ENCODE measurements at places on chromosomes 1 and 21.
A peak's percentile ranks its signal among the peaks of the same experiment; 100 is the strongest.

- DNase-seq, result no peak
These were observed 167.8 kb downstream of the DHRS3 start for GRCh38 chr1:12450090-12450755.

DNA sequence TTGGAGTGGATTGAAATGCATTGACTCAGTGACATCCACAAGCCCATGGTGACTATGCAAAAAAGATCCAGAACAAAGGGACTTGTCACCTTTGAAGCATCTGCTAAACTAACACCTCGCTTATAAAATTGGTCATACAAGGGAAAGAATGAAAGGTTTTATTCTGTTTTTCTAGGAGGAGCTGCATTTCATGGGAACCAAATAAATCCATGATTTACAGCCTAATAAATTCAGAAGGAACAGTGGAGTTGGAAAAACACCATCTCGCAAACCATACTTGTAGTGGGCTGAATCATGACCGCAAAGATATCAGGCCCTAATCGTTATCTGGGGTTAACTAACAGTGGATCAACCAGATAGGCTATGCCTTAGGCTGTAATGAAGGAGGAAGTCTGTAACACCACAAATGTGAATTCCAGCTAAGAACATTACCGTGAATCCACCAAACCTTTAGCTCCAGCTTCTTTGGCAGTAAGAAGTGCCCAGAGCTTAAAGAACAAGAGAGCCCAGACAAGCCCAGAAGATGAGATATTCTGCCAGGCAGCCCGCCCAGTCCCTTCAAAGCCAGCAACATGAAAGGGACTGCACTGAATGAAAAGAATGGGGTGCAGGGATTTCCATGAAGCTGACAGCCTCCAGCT lies 27.4 kb downstream of the RSPH1 start:
- no peak for DNase-seq

- no peak for DNase-seq
These were observed 48.8 kb downstream of the DNM3 start for GRCh38 chr1:171890131-171890530.

DNA sequence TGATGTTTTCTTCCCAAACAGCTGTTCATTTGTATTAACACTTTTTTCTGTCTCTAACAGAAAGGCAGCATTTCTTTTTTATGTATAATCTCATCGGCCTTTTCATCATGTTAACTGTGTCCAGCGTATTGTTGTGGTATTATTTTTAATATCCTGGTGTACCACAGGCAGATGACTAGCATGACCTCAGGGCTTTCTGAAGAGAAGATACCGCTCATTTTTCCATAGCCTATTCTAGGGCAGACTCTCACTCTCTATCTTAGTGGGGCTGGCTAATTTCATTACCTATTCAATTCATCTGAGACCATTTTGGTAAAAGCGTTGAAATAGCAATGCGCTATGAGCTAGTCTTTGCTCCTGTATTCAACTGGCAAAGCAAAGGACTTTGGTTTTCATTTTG lies 209.9 kb downstream of the SDCCAG8 start:
- DNase-seq, result no peak

GRCh38 chr1:11753555-11754208 lies 8.3 kb upstream of the C1orf167 start:
- DNase-seq, result no peak

GRCh38 chr1:54781023-54781723 lies 16.9 kb upstream of the PARS2 start:
- no peak for DNase-seq

- no peak for DNase-seq
These were observed 53.7 kb downstream of the CACHD1 start for GRCh38 chr1:64523413-64524337.

DNA sequence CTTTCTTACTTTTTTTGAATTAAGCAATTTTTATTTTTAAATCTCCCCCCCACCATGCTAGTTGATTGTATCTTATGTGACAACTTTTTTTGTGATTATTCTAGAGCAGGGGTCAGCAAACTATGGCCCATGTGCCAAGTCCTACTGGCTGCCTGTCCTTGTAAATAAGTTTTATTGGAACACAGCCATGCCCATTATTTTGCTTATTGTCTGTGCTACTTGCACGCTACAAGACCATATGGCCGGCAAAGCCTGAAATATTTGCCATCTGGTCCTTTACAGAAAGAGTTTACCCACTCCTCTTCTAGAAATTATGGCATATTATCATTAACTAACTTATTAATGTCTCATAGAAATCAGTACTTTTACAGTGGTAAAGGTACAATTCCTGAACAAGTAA lies 51.7 kb downstream of the AK5 start:
- DNase-seq, result no peak

DNA sequence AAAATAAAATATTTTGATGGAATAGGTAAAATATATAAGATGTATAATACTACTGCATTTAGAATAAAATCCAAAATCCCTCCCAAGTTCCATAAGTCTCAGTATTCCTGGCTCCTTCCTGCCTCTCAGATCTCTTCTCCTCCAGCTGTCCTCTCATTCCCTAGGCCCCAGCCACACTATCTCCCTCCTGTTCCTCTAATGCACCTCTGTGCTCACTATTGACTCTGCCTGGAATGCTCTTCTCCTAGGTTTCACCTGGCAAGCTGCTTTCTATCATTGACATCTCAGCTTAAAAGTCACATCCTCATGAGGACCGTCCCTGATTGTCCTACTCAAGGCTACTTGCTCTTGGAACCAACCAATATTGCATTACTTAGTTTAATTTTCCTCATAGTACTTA lies 7.2 kb downstream of the NME7 start:
- DNase-seq, result no peak

DNA sequence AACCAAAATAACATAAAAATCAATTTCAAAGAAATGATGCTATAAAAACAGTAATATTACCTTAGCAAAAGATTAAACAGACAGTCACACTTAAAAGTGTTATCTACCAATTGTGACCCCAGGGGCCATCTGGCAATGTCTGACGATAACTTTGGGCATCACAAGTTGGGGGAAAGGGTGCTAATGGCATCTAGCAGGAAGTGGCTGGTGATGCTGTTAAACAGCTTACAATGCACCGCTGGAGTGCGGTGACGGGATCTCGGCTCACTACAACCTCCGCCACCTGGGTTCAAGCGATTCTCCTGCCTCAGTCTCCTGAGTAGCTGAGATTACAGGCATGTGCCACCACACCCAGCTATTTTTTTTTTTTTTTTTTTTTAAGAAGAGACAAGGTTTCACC lies 27.6 kb downstream of the NUP133 start:
- no peak for DNase-seq

- DNase-seq, result no peak
These were observed 151.6 kb upstream of the IVNS1ABP start for GRCh38 chr1:185468626-185469025.

DNA sequence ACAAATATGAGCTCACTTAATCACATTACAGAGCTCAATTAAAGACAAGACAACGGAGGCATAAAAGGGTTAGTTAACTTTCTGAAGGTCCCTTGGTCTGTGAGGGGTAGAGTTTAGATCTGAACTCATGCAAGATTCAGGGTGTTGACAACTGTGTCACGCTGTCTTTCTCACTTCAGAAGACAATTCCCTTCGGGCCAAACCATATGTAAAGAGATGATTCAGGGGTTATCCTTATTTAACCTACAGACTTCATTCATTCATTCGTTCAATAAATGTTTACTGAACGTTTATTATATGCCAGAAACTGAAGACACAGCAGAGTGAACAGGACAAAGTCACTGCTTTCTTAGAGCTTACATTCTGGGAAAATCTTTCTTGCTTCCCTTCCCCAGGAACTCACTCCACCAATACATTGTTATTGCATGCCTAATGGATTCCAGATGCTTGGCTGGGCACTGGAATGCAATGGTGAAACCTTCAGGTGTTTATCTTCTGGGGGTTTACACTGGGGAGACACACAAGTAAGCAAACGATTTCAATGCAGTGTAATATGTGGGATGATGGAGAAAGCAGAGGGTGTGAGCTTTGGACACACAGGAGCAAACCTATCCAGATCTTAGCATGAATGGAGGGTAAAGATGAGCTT lies 6.4 kb downstream of the XCL1 start:
- DNase-seq, result no peak

DNA sequence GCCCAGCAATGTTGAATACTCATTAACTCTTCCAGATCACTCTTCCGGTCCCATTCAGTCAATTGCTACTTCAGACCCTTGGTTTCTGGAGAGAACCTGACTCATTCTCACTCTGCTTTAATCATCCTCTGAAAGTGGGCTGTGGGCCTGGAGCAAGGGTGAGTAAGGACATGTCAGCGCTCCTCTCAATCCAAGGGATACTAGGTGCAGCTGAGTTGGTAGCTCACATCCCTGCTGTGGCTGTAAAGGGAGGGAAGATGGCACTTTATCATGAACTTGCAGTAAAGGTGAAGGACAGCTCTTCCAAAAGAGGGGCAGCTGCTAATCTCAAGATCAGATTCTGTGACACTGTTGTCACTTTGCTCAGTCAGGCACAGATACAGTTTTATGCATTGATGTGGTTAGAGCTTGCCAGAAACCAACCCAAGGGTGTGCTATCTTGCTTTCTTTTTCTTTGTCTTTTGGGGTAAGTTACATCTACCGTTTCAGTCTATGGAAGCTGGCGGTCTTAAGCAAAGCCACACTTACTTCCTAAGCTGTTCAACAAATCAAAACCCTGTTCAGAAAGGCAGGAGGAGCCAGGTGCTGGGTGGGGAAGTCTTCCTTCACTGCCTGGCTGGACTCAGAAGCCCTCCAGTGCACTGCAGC lies 26.5 kb upstream of the NTPCR start:
- peak; percentile 0 for DNase-seq

GRCh38 chr1:48596046-48596445 lies 124.0 kb upstream of the SPATA6 start:
- DNase-seq, result no peak

DNA sequence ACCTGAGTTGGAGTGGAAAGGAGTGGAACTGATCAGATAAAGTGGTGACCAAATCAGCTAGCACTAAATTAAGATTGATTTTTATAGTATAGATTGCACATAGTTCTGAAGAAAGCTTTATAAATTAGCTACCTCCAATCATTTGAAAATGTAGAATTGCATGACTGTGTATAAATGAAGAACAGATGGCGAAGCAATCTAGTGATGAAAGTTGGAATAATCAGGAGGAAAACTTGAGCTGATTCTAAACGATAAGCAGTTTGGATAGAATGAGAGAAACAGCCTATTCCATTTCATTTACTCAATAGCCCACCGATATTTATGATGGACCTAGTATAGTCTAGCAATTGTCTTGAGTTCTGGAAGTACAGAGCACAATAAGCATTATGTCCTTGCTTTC lies 661.5 kb downstream of the PLA2G4A start:
- DNase-seq, result no peak

DNA sequence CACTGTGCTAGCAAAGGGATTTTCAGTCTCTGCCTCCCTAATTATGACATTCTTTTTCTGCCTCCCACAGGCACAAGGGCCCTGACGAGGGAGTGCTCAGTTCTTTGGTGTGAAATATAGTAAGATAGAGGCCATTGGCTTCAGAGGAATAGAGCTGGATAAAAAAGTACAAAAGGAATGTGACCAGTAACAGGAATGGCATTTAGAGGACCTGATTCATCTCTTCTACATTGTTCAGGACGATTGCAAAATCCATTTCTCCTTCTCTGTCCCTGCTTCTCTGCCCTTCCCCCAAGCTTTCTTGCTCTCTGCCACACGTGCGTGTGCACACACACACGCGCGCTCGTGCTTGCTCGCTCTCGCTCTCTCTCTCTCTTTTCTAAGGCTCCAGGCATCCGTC lies 668.2 kb downstream of the KIF26B start:
- no peak for DNase-seq

- no peak for DNase-seq
These were observed 44.3 kb upstream of the NBL1 start for GRCh38 chr1:19599810-19600209.

- peak; percentile 31 for DNase-seq
These were observed 2.0 kb upstream of the PIP5K1A start for GRCh38 chr1:151196292-151196800.

DNA sequence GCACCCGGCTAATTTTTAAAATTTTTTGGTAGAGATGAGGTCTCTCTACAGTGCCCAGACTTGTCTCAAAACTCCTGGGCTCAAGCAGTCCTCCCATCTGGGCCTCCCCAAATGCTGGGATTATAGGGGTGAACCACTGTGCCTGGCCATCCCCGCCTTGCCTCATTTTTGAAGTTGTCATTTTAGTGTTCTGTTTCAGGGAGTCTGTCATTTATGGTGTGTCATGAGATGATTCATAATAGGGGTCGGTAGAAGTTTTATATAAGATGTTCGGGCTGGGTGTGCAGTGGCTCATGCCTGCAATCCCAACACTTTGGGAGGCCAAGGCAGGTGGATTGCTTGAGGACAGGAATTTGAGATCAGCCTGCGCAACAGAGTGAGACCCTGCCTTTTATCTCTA lies 8.5 kb downstream of the PRCC start:
- no peak for DNase-seq

DNA sequence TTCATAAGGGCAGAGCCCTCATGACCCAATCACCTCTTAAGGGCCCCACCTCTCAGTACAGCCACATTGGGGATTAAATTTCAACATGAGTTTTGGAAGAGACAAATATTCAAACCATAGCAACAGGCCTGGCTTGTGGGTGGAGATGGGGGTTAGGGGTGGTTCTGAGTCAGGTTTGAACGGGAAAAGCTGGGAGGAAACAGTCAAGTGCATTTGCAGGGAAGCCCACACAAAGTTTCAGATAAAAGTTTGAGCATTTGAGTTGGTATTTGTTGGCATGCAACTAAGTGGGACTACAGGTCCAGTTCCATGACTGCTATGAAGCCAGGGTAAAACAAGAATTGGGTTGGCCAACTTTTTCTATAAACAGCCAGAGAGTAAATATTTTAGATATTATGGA lies 21.0 kb upstream of the PADI2 start:
- DNase-seq, result no peak

DNA sequence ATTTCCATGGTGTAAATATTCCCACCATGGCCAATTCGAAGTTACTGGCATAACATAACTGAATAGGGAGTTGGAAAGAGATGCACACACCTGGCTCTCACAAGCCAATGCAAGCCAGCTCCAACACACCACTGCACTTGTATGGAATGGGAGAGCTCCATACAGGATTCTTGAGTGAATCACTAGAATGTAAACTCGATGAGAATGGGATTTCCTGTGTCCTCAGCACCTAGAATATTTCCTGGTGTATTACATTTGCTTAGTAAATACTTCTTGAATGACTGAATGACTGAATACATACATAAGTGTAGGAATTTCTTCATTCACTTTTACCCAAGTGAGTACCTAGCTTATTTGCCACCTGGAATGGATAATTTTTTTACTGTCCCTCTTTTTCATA lies 16.2 kb upstream of the PPIE start:
- no peak for DNase-seq

- DNase-seq, result no peak
These were observed 1.6 kb downstream of the GSTM5 start for GRCh38 chr1:109713636-109714035.

Measured in stimulated activated CD8-positive, alpha-beta memory T cell treated with anti-CD3 and anti-CD28 coated beads, Interleukin-15, amount 100 ng/mL, for 1 hour (primary cell).